SHP77 (cell line): ENCODE measurements at places on chromosomes 2 and 18.

GRCh38 chr18:38198526-38198925, 632.9 kb upstream of the CELF4 start:
- DNase-seq = no peak

DNA sequence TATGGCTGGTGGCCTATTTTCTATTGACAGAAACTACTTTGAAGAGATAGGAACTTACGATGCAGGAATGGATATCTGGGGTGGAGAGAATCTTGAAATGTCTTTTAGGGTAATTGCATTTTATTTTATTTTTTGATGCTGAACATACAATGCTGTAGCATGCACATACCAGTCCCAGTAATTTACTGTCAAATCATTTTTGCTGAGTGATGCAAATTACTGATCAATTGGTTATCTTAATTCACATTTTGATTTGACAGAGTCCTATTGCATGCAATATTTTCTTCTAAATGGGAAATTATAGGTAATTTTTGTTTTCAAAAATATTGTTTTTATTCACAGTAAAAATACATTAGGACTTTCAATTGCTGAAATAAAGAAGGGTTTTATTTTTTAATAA, 387.3 kb downstream of the GALNT13 start:
- DNase-seq = no peak

GRCh38 chr2:189658306-189659212, 2.7 kb upstream of the ASNSD1 start:
- DNase-seq = no peak

DNA sequence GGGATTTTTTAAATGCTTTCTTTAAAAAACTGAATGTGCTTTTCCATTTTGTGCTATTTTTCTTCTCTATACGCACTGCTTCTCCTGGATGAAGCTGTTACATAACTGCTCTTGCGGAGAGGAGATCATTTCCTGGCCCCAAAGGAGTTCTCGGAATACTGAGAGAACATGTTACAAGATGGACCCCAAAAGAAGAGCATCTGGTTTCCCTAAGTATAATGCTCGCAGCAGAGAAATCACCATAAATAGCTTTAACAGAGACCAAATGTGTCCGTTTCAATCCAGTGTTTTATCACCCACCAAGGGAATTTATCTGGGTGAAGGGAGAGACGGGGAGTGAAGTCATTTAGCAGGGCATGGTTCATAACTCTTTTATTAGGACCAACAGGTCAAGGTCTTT, 80.1 kb downstream of the RBM43 start:
- DNase-seq = no peak

DNA sequence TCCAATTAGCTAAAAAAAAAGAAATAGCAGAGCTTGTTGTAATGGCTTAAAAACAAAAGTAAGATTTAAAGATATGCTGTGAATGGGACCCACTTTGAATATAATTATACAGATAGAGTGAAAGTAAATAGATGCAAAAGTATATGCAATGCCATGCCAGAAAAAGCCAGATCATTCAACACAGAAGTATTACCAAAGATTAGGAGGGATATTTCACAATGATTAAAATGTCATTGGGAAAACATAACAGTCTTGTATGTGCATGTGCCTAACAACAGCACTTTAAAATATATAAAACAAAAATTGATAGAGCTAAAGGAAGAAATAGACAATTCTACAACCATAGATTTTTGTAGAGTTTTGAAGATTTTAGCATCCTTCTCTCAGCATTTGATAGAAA, 19.9 kb upstream of the SIGLEC15 start:
- DNase-seq = no peak
